ENCODE measurements at places on chromosomes 1 and 21.
A peak's percentile ranks its signal among the peaks of the same experiment; 100 is the strongest.

GRCh38 chr21:25664491-25664931 is 25.5 kb downstream of the JAM2 start:
- no peak for DNase-seq

- no peak for DNase-seq
Measured at GRCh38 chr21:35840197-35840799, 220.0 kb downstream of the SETD4 start.

DNA sequence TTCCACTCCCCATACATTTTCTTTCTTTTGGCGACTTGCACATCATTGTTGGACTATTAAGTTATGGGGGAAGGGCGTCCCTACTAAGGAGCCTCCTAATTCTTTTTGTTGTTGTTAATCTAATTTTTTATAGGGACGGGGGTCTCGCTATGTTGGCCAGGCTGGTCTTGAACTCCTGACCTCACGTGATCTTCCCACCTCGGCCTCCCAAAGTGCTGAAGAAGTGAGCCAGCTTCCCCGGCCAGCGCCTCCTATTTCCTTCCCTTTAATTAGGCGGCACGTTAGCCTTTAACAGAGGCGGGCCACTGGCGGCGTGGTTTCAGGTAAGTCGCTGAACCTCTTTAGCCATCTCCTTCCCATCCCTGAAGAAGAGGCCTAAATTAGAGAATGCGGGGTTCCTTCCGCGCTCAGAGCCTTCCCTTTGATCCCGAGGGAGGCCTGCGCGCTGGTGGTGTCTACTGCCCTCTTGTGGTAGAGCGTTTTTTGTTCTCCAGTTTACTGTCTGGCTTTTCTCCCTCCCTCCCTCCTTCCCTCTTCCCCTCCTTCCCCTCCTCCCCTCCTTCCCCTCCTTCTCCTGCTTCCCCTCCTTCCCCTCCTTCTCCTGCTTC is 38.1 kb downstream of the TNFRSF9 start:
- peak; percentile 33 for DNase-seq

DNA sequence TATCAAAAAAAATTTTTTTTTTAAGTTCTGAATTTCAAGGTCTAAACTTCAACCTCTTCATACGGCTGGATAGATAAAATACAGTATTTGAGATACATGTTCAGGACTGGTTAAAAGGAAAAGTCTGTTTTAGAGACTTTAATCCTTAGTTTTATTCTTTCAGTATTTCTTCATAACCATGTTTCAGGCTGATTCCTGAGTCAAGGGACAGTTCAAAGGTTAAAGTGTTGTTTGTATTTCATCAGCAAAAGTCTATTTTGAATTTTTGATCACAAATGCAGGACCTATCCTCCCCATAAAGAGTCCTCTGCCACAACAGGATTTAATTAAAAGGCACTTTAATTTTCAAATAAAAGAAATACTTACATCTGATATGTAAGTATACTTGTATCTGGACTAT is 53.5 kb downstream of the SELENOF start:
- DNase-seq = no peak

DNA sequence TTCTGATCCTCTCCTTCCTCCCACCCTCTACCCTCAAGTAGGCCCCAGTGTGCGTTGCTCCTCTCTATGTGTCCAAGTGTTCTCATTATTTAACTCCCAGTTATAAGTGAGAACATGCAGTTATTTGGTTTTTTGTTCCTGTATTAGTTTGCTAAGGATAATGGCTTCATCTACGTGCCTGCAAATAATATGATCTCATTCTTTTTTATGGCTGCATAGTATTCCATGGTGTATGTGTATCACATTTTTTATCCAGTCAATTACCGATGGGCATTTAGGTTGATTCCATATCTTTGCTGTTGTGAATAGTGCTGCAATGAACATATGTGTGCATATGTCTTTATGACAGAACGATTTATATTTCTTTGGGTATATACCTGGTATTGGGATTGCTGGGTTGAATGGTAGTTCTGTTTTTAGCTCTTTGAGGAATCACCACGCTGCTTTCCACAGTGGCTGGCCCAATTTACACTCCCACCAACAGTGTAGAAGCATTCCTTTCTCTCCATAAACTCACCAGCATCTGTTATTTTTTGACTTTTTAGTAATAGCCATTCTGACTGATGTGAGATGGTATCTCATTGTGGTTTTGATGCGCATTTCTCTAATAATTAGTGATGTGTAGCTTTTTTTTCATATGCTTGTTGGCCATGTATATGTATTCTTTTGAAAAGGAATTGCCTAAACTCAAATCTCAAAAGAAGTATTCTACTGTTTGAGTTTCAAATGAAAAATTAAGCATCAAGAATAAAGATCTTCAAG is 116.9 kb downstream of the ETS2 start:
- DNase-seq = no peak
